ENCODE measurements at places on chromosomes 3 and 15.

DNA sequence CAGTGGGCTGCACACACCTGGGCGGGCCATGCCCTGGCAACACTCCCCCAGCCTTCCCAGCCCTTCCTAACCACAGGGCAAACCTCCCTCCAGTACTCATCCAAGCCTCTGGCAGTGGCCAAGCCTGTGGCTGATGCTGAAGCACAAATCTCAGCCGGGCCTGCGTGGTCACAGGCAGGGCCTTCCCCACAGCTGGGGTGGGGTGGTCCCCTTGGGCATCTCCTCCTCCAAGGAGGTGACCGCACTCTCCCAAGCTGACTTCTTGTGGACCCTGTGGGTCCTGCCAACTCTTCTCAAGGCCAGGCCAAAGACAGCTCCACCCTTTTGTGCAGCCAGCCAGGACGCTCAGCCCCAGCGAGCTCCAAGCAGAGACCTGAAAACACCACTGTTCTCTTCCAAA, 21.4 kb downstream of the GRAMD2A start:
- DNase-seq: no peak

- DNase-seq: no peak
These were observed 25.0 kb upstream of the PLA2G4D start for GRCh38 chr15:42119446-42119760.

DNA sequence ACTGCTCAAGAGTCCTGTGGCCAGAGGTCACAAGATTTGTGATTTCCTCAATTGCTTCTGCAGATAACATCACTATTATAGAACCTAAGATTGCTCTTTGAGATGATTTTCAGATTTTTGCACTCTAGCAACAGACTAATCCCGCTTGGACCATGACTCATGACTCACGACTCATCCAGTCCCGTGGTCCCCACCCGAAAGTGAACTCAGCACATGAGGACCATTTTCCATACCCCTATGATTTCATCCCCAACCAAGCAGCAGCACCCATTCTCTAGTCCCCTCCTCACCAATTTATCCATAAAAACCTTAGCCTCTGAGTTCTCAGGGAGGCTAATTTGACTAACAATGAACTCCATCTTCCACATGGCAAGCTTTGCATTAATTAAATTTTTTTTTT, 106.3 kb upstream of the ALCAM start:
- DNase-seq: no peak

DNA sequence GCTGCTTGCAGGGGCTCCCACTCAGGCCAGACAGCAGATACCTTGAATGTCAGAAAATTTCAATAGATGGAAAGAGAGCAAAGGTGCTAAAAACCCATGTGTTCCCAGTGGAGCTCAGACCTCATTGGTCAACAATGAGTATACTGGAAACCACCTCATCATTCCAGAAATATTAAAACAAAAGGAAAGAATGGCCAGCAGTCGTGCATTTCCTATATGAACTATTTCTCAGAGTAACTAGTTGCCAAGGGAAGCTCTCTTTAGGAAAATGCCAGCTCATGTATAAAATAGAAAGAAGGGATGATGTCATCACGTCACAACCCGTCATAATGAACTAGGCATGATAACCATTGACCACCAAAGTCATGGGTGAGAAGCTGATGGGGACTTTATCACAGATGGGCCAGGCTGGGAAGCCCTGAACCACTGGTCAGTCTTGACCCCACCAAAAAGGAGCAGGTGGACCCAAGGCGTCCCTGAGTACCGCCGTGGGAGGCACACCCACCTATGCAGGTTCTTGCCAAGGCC, 17.5 kb downstream of the DNAJB8 start:
- no peak for DNase-seq

DNA sequence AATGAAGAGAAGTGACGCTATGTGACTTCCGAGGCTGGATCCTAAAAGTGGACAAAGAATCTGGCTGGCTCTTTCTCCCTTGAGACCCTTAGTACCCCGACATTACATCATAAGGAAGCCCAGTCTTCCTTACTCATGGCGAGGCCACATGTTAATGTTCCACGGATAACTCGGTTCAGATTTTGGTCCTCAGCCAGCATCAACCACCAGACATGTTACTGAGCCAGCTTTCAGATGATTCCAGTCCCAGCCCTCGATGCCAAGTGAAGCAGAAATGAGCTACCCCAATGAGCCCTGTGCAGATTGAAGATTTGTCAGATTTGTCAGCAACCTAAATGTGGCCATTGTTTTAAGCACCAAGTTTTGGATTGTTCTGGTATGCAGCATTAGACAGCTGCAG, 46.6 kb downstream of the SLCO2A1 start:
- no peak for DNase-seq
